Activated CD8-positive, alpha-beta T cell treated with anti-CD3 and anti-CD28 coated beads for 36 hours (primary cell): ENCODE measurements at places on chromosomes 16 and 17.

DNA sequence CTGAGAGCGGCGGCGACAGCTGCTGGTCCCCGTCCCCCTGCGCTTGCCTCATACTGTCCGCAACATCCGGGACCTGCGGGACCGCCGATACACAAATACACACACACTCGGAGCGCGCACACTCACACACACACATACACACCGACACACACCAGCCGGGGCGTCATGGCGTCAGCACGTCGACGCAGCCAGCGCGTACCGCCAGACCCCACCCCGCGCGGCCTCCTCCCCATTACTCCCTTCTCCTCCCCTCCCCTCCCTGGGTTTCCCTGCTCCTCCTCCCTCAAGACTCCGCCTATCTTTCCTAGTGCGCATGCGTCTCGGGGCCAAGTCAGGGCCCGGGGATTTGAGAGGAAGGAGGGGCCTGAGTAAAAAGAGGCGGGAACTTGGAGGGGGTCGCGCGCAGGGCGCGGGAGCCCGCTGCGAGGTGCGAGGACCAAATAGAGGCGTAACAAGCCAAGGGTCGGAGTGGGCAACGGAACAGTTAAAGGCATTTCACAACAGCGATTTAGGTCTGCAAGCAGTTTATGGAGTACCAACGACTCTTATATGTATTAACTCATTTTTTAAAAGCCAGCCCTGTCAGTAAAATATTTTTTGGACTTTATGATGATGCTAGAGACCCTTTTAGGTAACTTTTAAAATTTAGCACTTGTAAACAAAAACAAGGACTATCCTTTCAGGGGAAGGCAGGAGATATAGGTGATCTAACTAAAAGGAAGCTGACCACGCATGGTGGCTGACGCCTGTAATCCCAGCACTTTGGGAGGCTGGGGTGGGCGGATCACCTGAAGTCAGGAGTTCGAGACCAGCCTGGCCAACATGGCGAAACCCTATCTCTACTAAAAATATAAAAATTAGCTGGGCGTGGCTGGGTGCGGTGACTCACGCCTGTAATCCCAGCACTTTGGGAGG, at the start of gene SPOP:
TSS of gene SPOP (minus strand) at position 165 of the 915 bp plus-strand sequence. CDS start 55,287 bp downstream, outside the sequence.
- DNase-seq = peak; percentile 99

GRCh38 chr17:47831934-47832327, 461 bp downstream of the LRRC46 start:
- no peak for DNase-seq

DNA sequence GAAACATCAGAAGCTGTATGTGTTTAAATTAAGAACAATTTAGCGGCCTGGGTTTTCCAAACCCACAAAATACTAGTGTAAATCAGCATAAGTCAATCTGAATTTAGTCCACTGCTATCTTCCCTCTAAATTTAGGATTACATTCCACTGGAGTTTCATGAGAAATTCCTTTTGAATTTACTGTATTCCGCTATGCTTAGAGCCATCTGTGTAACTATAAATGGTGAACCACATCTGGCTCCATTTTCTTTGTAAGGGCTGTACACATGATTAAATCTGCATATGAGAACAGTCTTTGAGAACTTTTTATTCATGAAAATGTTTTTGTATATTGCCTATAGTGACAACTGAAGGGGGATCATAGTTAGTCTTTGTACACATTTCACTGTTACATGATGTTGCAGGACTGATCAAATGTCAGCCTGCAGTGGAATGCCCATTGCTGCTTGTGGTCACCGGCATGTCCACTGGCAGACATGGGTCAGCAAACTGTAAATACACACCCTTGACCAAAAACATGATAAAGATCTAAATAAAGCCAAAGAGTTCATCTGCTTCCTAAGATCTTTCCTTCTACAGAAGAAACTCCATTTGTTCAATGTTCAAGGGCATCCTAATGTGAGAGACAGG, 36.8 kb downstream of the RPGRIP1L start:
- DNase-seq = no peak

DNA sequence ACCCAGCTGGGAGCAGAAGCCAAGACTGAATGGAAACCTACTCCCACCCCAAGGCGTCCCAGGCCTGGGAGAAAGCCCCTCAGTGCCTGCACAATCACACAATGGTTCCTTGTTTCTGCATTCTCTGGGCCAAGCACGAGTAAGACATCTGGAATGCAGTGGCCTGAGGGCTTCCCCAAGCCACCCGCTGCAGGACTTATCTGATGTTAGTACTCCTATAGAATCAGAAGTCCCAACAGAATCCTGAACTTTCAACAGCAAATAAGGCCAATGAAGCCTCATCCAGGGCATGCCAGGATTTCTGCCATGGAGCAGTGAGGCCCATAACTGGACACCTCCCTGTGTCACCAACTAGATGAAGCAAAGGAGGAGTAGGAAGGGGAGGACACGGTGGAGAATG, 28.6 kb downstream of the MYO18A start:
- DNase-seq = no peak

DNA sequence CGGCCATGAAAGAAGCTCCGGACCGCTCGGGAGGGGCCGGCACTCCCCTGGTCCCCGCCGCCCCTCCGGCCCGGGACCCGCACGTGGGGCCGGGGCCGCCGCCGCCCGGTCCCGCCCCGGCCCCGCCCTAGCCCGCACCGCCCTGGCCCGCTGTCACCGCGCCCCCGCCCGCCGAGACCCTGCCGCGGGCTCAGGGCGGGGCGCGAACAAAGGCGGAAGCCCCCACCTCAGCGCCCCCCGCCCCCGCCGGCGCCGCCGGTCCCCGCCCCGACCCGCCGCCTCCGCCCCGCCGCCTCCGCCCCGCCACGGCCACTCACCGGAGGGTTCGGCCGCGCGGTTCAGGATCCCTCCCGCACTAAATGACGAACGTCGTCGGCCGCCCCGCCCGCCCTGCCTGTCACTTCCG, at the start of gene ARHGDIA:
TSS of gene ARHGDIA (minus strand) at position 357 of the 406 bp plus-strand sequence. CDS start 1,407 bp downstream, outside the sequence.
- no peak for DNase-seq

DNA sequence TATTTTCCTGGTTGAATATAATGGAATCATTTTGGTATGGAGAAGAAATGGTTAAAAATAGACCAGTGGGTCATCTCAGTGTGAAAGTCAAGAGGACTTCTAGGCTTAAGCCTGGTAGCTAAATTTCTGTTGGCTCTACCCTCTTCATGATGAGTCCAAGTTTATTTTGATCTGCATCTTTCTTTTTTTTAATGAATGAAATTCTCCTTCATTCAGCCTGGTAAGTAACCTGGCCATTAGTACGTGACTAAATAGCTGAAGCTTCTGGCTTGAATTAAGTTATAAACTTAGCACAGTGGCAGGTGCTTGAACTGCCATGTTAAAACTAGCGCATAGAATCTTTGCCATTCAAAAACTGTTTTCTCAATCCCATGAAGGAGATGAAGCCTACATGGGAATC, 28.0 kb downstream of the NF1 start:
- no peak for DNase-seq

- DNase-seq = no peak
Observed at GRCh38 chr16:49349446-49350168, 24.0 kb upstream of the C16orf78 start.

DNA sequence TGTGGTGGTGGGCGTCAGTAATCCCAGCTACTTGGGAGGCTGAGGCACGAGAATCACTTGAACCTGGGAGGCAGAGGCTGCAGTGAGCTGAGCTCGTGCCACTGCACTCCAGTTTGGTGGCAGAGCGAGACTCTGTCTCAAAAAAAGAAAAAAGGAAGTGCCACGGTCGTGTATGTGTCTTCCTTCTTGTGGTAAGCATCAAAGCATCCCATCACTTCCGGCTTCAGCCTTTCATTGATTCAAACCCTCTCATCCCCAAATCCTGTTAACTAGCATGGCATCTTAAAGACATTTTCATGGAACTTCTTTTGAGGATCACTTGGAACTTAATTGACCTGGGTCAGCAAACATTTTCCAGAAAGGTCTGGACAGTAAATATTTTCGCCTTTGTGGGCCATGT, 126.2 kb downstream of the CPPED1 start:
- peak; percentile 6 for DNase-seq

DNA sequence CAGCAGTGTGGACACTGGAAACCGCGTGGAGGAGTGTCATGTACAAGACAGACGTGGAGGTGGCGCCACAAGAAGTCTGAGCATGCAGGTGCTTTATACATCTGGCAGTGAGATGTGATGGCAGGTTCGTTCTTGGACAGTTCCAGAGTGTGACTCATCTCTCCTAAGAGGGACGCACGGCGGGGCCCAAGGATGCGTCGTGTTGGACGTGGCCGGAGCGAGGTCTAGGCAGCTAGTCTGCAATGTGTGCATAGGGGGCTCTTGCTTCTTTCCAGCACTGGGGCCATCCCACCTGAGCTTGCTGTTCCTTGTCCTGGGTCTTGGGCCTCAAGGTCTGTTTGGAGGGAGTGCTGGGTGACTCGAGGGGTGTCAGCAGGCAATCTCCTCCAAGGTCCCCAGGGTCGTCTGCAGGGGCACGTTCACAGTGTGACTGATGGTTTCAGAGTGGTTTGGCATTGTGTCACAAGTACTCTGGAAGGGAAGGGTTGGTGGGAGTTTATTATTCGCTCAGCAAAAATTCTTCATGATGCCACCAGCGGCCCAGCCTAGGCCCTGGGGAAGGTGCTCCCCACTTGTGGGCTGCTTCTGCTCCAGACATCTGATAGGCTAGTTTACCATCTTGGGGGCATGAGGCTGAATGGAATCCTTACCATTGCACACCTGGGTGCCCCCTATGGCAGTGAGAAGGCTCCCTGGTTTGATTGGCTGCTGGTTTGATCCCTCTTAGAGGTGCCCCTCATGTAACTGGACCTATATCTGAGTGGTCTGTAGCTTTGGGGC, 22.1 kb downstream of the SPACA3 start:
- DNase-seq = no peak

GRCh38 chr17:32648450-32648849, 161.7 kb downstream of the CDK5R1 start:
- no peak for DNase-seq

DNA sequence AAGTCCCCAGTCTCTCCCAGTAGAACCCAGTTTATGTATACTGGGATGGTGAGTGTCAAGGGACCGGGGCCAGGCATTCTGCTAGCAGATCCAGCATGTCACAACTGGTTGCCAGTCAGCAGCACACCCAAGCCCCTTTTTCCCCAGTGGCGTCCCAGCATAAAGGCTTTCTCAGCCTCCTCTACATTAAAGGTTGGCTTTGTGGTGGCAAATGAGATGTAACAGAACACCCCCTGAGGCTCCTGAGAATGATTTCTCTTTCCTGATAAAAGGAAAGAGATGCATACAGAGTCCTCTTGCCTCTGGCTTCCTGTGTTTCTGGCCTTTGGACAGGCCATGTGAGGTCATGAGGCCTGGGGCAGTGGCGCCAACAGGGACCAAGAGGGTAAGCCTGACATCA, 27.9 kb downstream of the IRX6 start:
- DNase-seq = no peak

DNA sequence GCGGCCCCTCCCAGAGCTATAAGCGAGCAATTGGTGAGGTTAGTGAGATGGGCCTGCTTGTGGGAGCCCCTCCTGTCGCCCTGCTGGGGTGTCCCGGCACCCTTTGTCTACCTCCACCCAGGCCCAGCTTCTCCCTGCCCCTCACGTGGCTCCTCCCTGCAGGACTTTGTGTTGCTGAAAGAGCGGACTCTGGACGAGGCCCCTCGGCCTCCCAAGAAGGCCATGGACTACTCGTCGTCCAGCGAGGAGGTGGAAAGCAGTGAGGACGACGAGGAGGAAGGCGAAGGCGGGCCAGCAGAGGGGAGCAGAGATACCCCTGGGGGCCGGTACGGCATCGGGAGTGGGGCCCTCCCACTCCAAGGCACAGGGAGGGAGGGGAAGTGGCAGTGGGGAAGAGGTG, 6.1 kb upstream of the C17orf107 start:
- no peak for DNase-seq

DNA sequence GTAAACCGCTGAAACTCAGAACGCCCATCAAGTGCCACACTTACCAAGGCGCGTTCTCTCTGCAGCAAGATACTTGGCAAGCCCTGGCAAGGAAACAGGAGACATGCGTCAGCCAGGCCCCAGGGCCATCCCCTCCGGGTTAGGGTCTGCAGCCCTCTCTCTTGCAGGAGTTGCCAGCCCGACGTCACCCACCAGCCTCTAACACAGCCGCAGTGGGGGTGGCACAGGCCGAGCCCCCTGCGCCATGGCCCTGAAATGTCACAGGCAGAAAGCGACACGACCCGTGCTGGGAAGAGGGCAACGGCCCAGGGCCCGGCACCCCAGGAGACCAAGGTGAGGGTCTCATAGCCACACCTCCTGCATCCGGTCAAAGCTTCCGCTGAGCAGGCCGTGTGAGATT, 21.9 kb downstream of the ELAC2 start:
- no peak for DNase-seq

- no peak for DNase-seq
Observed at GRCh38 chr16:77439106-77439505, 4.3 kb upstream of the ADAMTS18 start.

GRCh38 chr17:65123757-65124675, 13.2 kb upstream of the RGS9 start:
- DNase-seq = no peak

DNA sequence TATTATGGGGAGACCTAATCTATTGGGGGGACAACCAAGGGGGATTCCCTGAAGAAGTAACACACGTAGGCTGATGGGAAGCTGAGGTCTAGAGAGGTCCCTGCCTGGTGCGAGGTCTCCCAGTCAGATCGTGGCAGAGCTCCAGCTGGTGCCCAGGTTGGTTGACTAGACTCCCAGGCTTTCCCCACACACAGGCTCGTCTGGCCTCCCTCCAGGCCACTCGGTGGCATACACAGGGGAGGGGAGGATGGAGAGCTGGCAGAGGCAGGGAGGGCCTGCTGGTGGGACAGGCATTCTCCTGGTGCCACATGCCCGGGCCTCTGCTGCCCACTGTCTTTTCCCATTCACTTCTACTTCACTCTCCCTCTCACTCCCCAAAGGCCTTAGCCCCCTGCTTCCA, 8.5 kb upstream of the SOCS3 start:
- no peak for DNase-seq

- no peak for DNase-seq
Observed at GRCh38 chr16:31875112-31875803, 1.7 kb downstream of the ZNF267 start.

DNA sequence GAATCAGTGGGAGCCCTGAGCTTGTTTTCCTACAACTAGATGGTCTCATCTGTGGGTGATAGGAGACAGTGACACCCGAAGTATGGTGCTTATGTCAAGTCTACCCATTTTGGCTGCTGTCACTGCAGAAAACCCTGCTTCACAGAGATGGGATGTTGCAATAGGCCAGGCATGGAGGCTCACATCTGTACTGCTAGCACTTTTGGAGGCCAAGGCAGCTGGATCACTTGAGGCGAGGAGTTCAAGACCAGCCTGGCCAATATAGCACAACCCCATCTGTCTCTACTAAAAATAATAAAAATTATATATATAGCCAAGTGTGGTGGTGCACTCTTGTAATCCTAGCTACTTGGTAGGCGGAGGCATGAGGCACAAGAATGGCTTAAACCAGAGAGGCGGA, 2.3 kb upstream of the HERPUD1 start:
- no peak for DNase-seq

DNA sequence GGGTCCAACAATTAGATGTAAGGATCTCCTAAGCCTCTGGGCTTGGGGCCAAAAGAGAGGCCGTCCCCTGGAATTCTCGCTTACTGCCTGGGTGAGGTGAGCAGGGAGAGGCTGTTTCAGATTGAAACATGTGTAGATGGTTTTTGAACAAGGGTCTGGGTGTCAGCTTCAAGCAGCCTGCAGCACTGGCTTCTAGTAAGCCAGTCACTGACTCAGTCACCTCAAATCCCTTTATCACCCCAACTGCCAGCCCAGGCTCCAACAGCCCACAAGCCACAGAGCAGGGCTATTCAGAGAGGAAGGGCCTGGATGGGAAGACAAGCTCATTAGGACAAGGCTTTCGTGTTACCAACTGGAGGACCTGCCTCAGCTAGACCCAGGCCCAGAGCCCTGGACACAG, 180.2 kb downstream of the CCT6B start:
- DNase-seq = no peak
